ENCODE measurements at places on chromosomes 11 and 22. TPM values are rescaled to one million over a fixed set of nuclear protein-coding genes. Genes with fewer than 3 reads are reported as not detected.

H19 gene
- total RNA-seq: 1,077 TPM

PRODH gene
- 8.3 TPM for total RNA-seq

OR51E2 gene
- not detected for total RNA-seq

NOX4 gene
- total RNA-seq: 2.1 TPM

MS4A3 gene
- total RNA-seq: not detected
